Activated naive CD8-positive, alpha-beta T cell treated with anti-CD3 and anti-CD28 coated beads, Interleukin-2, amount 10 ng/mL, durations not matched to agents 7 days and 5 days (primary cell): ENCODE measurements at places on chromosomes 7 and 10. TPM values are rescaled to one million over a fixed set of nuclear protein-coding genes. Genes with fewer than 3 reads are reported as not detected.

- DNase-seq = no peak
- H3K4me3 ChIP-seq = no peak overlapping the region
- H3K27me3 ChIP-seq = no peaks in the 10 kb centered on the region
- no peak overlapping the region for H3K27ac ChIP-seq
Observed at GRCh38 chr10:8596929-8597472, 542.5 kb downstream of the GATA3 start.

DNA sequence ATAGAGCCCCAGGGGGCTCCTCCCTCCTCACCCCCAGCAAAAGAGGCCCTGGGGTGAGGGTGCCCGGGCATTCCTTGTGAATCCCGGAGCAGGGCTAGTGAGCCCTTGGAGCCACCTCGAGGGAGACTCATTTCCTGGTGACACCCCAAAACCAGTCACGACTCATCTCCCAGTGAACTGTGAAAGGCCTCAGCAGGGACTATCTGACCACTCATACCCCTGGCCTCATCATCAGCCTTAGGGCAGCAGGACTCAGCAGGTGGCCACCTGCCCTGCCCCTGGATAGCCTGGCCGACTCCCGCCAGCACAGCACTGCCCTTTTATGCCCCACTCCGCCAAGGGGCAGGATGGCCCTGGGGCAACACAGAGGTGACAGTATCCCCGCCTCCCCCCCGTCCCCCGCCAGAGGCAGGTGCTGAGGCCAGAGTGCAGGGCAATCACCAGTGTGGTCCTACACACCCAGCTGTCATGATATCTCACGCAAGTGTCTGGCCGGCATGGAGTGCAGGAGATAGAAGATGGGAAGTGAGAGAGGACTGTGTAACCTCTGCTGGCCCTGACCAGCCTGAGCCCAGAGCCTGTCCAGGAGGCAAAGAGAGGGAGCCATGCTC is 3.2 kb downstream of the SNCG start:
- H3K4me1 ChIP-seq = peaks cover 12% of the 10 kb centered on the region
- no peak overlapping the region for H3K4me3 ChIP-seq
- H3K27ac ChIP-seq = no peak overlapping the region
- H3K27me3 ChIP-seq = no peaks in the 10 kb centered on the region
- DNase-seq = no peak
- no peaks in the 10 kb centered on the region for H3K36me3 ChIP-seq

GRCh38 chr10:48279081-48279751 is 4.7 kb upstream of the FRMPD2 start:
- H3K27me3 ChIP-seq = peaks cover 15% of the 10 kb centered on the region
- no peak overlapping the region for H3K27ac ChIP-seq
- no peak overlapping the region for H3K4me3 ChIP-seq
- no peaks in the 10 kb centered on the region for H3K36me3 ChIP-seq

GRCh38 chr7:12759151-12759550 is 71.7 kb downstream of the ARL4A start:
- H3K27ac ChIP-seq = no peak overlapping the region
- no peak overlapping the region for H3K4me3 ChIP-seq
- H3K27me3 ChIP-seq = no peaks in the 10 kb centered on the region
- H3K4me1 ChIP-seq = no peaks in the 10 kb centered on the region
- no peak for DNase-seq
- H3K36me3 ChIP-seq = no peaks in the 10 kb centered on the region

GRCh38 chr10:34015700-34016099 is 681.2 kb upstream of the NRP1 start:
- no peak overlapping the region for H3K4me3 ChIP-seq
- H3K27me3 ChIP-seq = no peaks in the 10 kb centered on the region
- DNase-seq = no peak

DNA sequence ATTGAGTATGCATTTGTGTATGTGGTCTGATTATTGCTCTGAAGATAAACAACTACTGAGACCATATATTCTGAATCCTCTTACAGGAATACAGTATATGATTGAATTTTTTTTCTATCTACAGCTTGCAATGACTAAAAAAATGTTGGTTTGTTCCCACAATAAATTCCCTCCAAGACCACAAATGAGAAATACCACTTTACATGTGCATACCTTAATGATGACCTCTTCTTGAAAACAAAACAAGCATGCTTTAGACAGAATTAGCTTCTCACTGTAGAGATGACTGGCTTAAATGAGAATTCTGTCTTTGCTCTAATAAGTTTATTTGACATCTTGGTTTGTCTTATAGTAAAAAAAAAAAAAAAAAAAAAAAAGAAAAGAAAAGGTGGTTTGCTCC is 241.5 kb downstream of the PCDH15 start:
- H3K27ac ChIP-seq = no peak overlapping the region
- no peaks in the 10 kb centered on the region for H3K36me3 ChIP-seq
- DNase-seq = no peak
- H3K27me3 ChIP-seq = no peaks in the 10 kb centered on the region
- H3K4me3 ChIP-seq = no peak overlapping the region
- no peaks in the 10 kb centered on the region for H3K4me1 ChIP-seq

GRCh38 chr7:100687751-100688300 is 6.2 kb downstream of the GIGYF1 start:
- H3K4me1 ChIP-seq = peaks cover 16% of the 10 kb centered on the region
- no peaks in the 10 kb centered on the region for H3K27me3 ChIP-seq

The HOXA13 gene
- not detected for total RNA-seq

- no peaks in the 10 kb centered on the region for H3K27me3 ChIP-seq
- H3K4me1 ChIP-seq = no peaks in the 10 kb centered on the region
- DNase-seq = no peak
- H3K36me3 ChIP-seq = no peaks in the 10 kb centered on the region
Observed at GRCh38 chr7:80699721-80700256, 61.3 kb downstream of the CD36 start.

The CFTR gene
- not detected for total RNA-seq

The GSTK1 gene
- total RNA-seq = 355 TPM

- H3K4me3 ChIP-seq = no peak overlapping the region
- H3K27ac ChIP-seq = no peak overlapping the region
- peaks cover 18% of the 10 kb centered on the region for H3K27me3 ChIP-seq
- H3K36me3 ChIP-seq = no peaks in the 10 kb centered on the region
Observed at GRCh38 chr10:91665842-91666241, 33.0 kb upstream of the PPP1R3C start.

GRCh38 chr7:107660381-107661080 is at the start of gene SLC26A4:
Gene SLC26A4, plus strand, starts transcription at chr7:107660828. Its CDS starts 814 bp downstream, at chr7:107661642.
- H3K4me3 ChIP-seq = peak within 1 kb of the TSS; percentile 95
- peak; percentile 55 for DNase-seq
- peaks cover 28% of the 10 kb centered on the region for H3K4me1 ChIP-seq
- H3K36me3 ChIP-seq = no peaks in the 10 kb centered on the region

DNA sequence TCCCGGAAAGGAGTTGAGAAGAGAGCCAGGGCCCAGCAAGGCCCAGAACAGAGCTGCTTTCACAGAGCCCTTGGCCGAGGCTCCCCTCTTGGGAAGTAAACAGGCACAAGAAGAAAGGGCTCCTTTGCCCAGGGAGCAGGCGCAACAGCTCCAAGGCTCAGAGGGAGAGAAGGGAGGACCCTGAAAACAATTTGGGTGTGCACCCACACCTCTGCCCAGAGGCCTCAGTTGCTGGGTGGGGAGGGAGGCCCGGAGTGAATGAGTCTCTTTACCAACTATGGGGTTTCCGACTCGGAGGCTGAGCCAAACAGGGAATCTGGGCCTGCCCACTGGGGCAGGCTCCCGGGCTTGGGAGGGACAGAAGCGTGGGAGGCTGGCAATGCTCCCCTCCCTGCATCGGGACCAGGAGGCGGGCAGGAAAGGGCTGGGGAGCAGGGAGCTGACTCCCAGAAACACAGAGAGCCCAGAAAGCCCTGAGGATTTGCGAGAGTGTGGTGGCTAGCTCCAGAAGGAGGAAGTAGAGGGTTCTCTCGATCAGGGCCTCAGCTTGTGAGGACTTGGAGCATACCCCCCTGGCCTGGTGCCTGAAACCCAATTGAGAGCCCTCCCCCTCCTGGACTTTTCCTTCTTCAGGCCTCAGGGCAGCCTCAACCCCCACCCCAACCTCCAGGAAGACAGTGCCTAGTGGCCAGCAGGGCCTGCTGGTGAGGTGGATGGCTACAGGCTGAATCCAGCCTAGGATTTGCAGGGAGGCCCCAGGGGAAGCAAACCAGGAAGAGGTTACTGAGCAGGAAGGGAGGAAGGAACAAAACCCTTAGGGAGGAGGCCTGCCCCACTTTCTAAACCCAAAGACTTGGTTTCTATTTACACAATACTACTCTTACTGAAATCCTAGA is 6.2 kb downstream of the C10orf105 start:
- H3K27me3 ChIP-seq = no peaks in the 10 kb centered on the region
- peak; percentile 68 for DNase-seq
- peaks cover 2% of the 10 kb centered on the region for H3K36me3 ChIP-seq
- H3K4me1 ChIP-seq = peaks cover 36% of the 10 kb centered on the region
- H3K4me3 ChIP-seq = peak overlapping the region; percentile 87
- peak overlapping the region; percentile 96 for H3K27ac ChIP-seq

- H3K4me1 ChIP-seq = no peaks in the 10 kb centered on the region
- H3K27ac ChIP-seq = no peak overlapping the region
- DNase-seq = no peak
- H3K36me3 ChIP-seq = no peaks in the 10 kb centered on the region
Observed at GRCh38 chr7:113308399-113308798, 190.0 kb upstream of the SMIM30 start.

The ADAMTS14 gene
- not detected for total RNA-seq

GRCh38 chr10:92111336-92111939 is 179.4 kb downstream of the CPEB3 start:
- DNase-seq = no peak
- H3K27ac ChIP-seq = no peak overlapping the region
- no peaks in the 10 kb centered on the region for H3K27me3 ChIP-seq
- no peak overlapping the region for H3K4me3 ChIP-seq
- peaks cover 2% of the 10 kb centered on the region for H3K36me3 ChIP-seq
- no peaks in the 10 kb centered on the region for H3K4me1 ChIP-seq

GRCh38 chr7:12893292-12893691 is 205.9 kb downstream of the ARL4A start:
- no peaks in the 10 kb centered on the region for H3K4me1 ChIP-seq
- H3K27me3 ChIP-seq = no peaks in the 10 kb centered on the region
- no peak overlapping the region for H3K4me3 ChIP-seq
- H3K27ac ChIP-seq = no peak overlapping the region
- no peaks in the 10 kb centered on the region for H3K36me3 ChIP-seq
- no peak for DNase-seq

The DYDC2 gene
- total RNA-seq = not detected

- no peak overlapping the region for H3K27ac ChIP-seq
- no peaks in the 10 kb centered on the region for H3K27me3 ChIP-seq
- no peaks in the 10 kb centered on the region for H3K36me3 ChIP-seq
Observed at GRCh38 chr7:20381406-20382034, 50.8 kb downstream of the ITGB8 start.

DNA sequence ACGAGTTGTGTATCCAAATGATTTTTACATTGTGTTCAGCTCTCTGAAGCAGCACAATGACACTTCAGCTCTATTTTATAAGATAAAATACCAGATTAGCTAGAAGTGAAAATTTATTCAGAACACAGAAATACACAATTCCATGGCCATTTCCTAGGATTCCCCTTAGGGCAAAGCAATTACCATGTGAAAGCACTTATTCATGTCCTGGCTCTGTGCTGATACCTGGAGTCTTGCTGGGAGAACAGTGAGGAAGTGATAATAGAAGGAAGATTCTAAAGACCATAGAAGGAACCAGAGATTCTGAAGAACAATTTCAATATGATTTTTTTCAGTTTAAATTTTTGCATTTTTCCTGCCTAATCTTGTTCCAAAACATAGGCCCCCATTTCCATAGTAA is 657.4 kb upstream of the ZWINT start:
- no peaks in the 10 kb centered on the region for H3K36me3 ChIP-seq
- no peak for DNase-seq
- no peak overlapping the region for H3K27ac ChIP-seq
- no peaks in the 10 kb centered on the region for H3K4me1 ChIP-seq
- no peak overlapping the region for H3K4me3 ChIP-seq
- no peaks in the 10 kb centered on the region for H3K27me3 ChIP-seq

- H3K36me3 ChIP-seq = no peaks in the 10 kb centered on the region
- H3K4me1 ChIP-seq = no peaks in the 10 kb centered on the region
- H3K27me3 ChIP-seq = no peaks in the 10 kb centered on the region
- H3K27ac ChIP-seq = no peak overlapping the region
- no peak overlapping the region for H3K4me3 ChIP-seq
Observed at GRCh38 chr10:106765241-106765754, 399.2 kb downstream of the SORCS1 start.

GRCh38 chr10:84194424-84195043 is at the start of gene CDHR1:
Gene CDHR1, plus strand, starts transcription at chr10:84194537. Its CDS starts 224 bp downstream, at chr10:84194761.
- no peaks in the 10 kb centered on the region for H3K36me3 ChIP-seq
- peak within 1 kb of the TSS; percentile 57 for H3K4me3 ChIP-seq
- peak; percentile 64 for DNase-seq
- peaks cover 43% of the 10 kb centered on the region for H3K27me3 ChIP-seq

GRCh38 chr10:34207343-34207742 is 607.8 kb downstream of the PARD3 start:
- H3K4me1 ChIP-seq = peaks cover 5% of the 10 kb centered on the region
- peaks cover 5% of the 10 kb centered on the region for H3K27me3 ChIP-seq
- no peak overlapping the region for H3K4me3 ChIP-seq
- no peak overlapping the region for H3K27ac ChIP-seq
- DNase-seq = no peak
- no peaks in the 10 kb centered on the region for H3K36me3 ChIP-seq

The DEPP1 gene
- not detected for total RNA-seq

The CFAP43 gene
- total RNA-seq = 0.25 TPM

- peaks cover 81% of the 10 kb centered on the region for H3K27me3 ChIP-seq
- peaks cover 7% of the 10 kb centered on the region for H3K4me1 ChIP-seq
- no peaks in the 10 kb centered on the region for H3K36me3 ChIP-seq
- DNase-seq = no peak
- H3K4me3 ChIP-seq = peak overlapping the region; percentile 78
Observed at GRCh38 chr10:122462533-122463465, 1.4 kb downstream of the HTRA1 start.

The TMEM236 gene
- 0.08 TPM for total RNA-seq
